ENCODE measurements at places on chromosomes 2 and 18.

DNA sequence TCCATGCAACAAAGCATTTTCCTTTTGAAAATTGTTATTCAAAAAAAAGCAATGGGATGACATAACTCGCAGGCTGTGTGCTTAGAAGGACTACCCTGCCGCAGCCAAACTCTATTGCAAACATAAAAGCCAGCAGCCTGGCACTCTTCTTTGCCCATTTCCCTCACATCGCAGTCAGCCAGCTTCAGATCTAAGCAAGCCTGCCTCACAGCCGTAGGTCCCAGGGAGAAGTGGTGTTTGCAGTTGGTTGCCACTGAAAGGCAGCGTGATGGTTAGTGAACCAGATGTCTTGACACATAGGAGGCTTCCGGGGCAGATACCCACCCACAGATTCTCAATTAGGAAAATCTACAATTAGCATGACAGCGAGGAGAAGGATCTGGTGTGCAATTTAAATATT is 655.2 kb downstream of the RNF144A start:
- peak; percentile 22 for DNase-seq

GRCh38 chr2:239138610-239139009 is 262.2 kb downstream of the HDAC4 start:
- no peak for DNase-seq

- DNase-seq = no peak
Measured at GRCh38 chr2:192437653-192438052, 242.9 kb upstream of the TMEFF2 start.

- no peak for DNase-seq
Measured at GRCh38 chr2:195531754-195532153, 125.3 kb upstream of the SLC39A10 start.

DNA sequence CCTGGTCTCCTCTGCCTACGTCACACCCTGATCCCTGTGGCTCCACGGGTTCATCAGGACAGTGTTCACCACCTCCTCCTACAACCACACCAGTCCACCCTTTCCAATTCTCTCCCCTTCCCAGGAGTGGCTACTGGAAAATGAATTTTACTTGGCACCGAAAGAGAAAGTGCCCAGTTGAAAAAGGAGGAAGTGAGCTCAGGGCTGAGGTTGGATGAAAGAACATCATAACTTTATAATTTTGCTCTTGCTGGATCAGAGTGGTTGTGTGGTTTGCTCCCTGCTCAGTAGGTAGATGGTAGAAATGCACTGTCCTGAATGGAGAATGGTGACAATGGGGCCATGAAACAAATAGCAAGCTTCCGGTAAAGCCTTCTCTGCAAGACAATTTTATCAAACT is 140.3 kb upstream of the DDX18 start:
- no peak for DNase-seq

- DNase-seq = no peak
Measured at GRCh38 chr2:64213532-64214275, 69.5 kb upstream of the PELI1 start.
